ENCODE measurements at places on chromosomes 5 and 9.

GRCh38 chr5:36590513-36591286 lies 15.7 kb upstream of the SLC1A3 start:
- no peak for DNase-seq

DNA sequence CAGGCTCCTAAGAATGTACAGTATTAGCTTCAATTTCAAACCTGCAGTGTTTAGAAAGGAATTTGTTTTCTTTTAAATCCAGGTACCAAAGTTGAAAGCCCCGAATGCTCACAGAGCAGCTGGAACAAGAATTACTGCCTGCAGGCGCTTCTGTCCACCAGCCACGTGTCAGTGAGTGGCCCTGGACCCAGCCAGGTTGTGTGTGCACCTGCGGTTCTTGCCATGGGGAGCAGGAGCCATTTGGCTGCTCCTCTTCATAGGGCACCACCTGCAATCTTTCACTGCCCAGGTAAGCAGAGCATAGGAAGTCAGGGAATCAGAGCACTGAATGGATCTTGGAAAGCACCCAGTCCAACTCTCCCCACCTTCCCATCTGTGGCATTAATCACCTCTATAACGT lies 79.5 kb upstream of the PIP5K1B start:
- DNase-seq: no peak

DNA sequence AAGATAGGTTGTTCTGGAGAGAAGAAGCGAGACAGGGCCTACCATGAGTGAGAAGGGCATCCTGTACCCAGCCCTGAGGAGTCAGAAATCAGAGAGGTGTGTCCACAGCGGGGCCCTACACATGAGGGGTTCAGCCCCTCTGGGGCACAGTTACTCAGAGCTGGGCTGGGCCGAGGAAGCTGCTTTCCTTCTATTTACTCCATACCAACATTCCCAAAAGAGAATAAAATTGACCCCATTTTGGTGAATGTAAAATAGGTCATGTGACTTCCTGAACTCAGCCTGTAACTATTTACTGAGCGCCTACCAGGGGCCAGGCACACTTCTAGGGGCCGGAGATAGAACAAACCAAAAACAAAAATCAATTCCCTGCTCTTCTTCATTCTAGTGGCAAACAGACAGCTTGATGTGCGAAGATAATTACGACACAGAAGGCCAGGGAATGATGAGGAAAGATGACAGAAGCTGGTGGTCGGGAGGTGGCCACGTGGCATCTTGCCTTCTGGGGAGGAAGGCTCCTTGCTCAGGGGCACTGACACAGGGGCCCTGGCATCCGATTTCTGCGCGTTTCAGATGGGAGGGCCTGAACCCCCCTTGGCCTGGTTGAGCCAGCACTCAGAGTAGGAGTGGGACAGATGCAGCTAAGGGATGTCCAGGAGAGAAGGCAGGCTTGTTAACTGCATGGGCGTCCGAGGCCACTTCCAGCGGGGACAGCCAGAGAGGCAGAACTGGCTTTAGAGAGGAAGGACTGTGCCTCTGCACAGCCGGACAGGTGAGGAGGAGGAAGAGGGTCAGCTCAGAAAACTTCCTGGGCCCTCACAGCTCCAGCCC lies 121.8 kb downstream of the NSG2 start:
- no peak for DNase-seq

DNA sequence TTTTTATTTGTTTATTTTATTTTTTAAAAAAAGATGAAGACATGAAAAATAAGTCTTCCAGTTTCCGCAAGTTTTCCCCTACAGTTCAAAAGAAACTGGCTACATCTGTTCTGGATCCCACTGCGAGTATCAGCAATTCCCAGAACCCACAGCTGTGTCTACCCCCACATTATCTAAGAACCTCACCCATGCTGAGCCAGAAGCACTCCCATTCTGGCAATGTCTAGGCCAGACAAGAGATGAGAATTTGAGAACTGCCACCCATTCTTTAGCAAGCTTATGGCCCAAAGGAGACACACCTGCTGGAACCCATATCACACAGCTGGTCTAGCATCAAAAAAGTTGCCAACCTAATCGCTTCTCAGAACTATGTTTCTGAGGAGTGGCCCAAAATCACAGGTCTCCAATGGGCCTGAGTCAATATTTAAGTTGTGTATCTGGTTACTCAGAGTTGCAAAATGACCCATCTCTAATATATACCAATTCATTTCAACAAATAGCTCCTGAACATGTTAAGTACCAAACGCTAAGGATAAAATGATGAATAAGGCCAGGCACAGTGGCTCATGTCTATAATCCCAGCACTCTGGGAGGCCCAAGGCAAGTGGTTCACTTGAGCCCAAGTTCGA lies 27.1 kb downstream of the MTMR12 start:
- no peak for DNase-seq

DNA sequence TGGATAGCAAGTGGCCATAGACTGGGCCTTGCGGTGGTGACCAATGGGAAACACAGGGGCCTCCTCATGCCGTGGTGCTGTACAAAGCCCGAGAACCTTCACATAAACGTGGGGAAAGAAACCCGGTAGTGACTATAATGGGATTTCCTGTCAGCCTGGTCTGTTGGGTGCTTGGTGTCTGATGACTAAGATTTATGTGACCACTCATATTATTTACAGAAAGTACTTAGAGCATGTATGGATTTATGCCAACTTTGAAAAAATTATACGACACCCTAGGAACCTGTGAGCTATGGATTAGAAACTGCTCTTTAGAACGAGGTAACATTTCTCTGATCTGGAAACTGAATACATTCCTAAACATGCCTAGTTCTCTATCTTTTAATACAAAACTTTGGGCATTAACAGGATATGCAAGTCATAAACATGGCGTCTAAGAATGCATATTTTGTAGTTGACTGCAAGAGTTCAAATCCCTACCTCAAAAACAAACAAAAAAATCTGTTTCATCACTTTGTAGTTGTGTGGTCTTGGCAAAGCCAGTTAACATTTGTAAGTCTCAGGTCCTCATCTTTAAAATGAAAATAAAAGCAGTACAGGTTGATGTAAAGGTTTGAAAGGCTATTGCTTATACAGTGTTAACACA lies 85.4 kb downstream of the TMEM167A start:
- no peak for DNase-seq

DNA sequence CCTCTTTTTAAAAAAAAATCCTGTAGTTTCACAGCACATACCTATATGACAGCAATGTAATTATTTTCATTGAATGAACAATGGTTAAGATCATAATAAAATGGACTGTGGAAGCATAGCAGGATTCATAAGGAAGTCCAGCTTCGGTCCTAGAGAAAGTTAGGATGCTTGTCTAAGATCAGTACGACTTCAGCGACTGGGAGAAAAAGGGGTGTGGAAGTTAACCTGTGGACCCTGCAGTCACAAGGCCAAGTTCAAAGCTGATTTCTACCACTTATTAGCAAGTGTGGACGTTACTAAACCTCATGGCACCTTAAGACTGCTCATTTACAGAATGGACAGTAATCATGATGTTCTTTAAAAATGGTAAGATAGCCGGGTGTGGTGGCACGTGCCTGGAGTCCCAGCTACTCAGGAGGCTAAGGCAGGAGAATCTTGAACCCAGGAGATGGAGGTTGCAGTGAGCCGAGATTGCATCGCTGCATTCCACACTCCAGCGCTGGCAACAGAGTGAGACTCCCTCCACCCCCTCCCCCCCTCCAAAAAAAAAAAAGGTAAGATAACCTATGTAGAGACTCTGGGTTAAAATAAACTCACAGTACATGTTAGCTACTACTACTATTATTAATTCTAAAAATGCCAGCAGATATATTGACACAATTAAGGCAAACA lies 71.6 kb upstream of the PCA3 start:
- no peak for DNase-seq

DNA sequence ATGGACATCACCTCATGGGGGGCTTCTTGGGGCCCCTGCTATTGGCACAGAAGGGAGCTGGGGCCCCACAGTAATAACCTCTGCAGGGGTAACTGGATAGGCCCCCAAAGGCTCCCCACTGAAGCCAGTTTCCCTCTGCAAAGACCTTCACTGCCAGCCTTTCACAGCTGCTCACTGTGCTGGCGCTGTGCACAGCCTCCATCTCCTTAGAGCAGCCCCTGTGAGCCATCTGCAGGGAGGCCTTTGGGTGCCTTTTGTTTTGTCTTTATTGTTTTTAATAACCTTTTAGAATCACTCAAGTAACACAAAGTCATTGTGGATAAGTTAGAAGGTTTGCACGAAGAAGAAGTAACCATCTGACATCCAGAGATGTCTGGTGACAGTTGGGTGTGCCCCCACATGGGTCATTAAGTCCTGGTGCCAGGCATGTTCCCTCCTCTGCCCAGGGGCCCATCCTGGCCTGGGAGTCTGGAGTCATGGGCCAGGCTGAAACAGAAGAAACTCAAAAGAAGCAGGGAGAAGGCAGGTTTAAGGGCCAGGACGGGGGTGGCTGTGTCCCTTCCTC lies 42.7 kb downstream of the NCS1 start:
- no peak for DNase-seq

GRCh38 chr9:35736201-35736633 lies 3.8 kb downstream of the CREB3 start:
- DNase-seq: no peak

GRCh38 chr5:146510559-146511125 lies 5.3 kb downstream of the GPR151 start:
- DNase-seq: no peak

GRCh38 chr5:171633776-171634470 lies 151.7 kb upstream of the SMIM23 start:
- DNase-seq: no peak

DNA sequence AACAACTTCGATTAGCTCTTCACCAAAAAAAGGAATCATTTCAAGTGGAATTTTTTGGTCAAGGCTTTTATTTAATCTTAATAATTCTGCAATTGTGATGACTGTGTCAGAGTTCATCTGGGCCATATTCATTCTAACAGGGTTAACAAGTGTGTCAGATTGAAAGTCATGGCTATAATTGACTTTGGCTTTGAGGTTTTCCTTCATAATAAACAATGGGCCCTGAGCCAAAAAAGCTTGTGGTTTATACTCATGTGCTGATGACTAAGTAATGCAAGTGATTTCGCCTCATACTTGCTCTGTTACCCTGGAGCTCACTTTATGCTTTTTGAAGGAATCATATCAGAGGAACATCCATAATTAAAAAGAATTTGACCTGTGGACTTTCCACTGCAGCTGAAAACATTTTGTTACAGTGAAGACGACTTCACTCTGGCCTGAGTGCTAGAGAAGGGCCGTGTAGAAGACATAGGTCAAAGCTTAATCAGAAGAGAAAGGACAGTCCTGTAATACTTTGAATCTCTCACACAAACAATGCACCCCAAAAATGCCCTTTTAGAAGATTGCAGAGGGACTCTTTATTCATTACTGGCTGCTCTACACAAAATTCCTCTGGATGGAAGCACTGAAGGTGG lies 101.7 kb downstream of the GDNF start:
- DNase-seq: peak; percentile 85

- no peak for DNase-seq
Observed at GRCh38 chr5:1185629-1186350, 15.6 kb upstream of the SLC6A19 start.

DNA sequence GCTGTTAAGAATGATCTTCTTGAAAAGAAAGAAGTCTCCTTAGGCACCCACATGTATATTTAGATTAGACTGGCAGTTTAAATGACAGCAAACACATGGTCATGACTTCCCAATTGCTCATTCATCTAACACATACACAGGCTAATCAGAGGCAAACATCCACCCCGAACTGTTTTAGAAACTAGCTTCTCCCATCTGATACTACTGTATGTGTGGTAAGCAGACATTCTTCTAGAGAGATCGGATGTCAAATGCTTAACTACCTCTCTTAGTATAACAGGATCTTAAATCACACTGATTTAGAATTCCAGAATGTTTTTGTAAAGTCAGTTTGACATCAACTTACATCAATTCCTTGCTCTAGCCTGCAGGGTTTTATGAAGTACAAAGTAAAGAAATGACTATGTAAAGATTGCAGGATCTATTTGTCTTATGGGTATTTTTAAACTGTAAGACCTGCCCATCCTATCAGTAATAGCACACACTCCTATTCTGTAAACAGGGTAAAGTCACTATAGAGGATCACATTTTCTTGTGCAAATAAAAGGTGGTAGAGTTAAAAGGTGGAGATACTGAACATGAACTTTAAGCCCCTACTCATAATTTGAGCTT lies 239.7 kb downstream of the MLLT3 start:
- DNase-seq: no peak

GRCh38 chr5:112196584-112196983 lies 222.5 kb downstream of the EPB41L4A start:
- no peak for DNase-seq

GRCh38 chr5:95590880-95591279 lies 29.0 kb upstream of the GPR150 start:
- no peak for DNase-seq

GRCh38 chr5:154791535-154791934 lies 36.4 kb downstream of the LARP1 start:
- no peak for DNase-seq

Data from pulmonary artery endothelial cell (primary cell).